Common myeloid progenitor, CD34-positive (primary cell): ENCODE measurements at places on chromosomes 2 and 18.

DNA sequence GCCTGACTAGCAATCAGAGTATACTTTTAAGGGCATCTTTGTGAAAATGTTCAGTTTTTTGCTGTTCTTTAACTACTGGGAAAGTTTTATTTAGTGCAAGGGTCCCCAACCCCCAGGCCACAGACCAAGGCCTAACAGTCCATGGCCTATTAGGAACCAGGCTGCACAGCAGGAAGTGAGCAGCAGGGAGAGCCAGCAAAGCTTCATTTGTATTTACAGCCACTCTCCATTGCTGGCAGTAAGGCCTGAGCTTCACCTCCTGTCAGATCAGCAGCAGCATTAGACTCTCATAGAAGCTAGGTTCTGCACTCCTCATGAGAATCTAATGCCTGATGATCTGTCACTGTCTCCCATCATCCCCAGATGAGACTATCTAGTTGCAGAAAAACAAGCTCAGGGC, 17.1 kb upstream of the NR4A2 start:
- no peaks in the 10 kb centered on the region for H3K27me3 ChIP-seq
- no peak overlapping the region for H3K27ac ChIP-seq
- no peaks in the 10 kb centered on the region for H3K4me1 ChIP-seq

- H3K4me1 ChIP-seq: no peaks in the 10 kb centered on the region
- H3K36me3 ChIP-seq: no peaks in the 10 kb centered on the region
- peak overlapping the region; percentile 17 for H3K27ac ChIP-seq
- H3K4me3 ChIP-seq: no peak overlapping the region
- no peaks in the 10 kb centered on the region for H3K27me3 ChIP-seq
These were observed 5.7 kb upstream of the NOSTRIN start for GRCh38 chr2:168796583-168797285.

DNA sequence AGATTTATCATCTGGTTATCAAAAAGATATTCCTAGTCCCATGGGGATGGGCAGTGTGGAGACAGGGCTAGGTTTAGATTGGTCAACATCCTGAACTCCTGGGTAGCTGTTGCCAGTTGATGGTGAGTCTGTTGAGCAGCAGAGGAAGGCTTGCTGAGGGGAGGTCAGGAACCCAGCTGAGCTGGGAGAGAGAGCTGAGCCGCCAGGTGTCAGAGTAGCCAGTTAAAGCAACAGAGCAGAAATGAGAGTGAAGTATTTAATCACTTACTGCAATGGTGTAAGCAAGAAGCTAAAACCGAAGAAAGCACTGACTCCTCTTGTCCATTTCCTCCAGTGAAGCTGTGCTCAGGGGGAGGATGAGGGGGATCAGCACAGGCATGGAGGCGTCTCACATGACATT, 29.6 kb downstream of the SMYD1 start:
- no peak for DNase-seq
- no peak overlapping the region for H3K27ac ChIP-seq
- peaks cover 10% of the 10 kb centered on the region for H3K4me1 ChIP-seq
- H3K27me3 ChIP-seq: no peaks in the 10 kb centered on the region
- no peaks in the 10 kb centered on the region for H3K36me3 ChIP-seq
- no peak overlapping the region for H3K4me3 ChIP-seq

DNA sequence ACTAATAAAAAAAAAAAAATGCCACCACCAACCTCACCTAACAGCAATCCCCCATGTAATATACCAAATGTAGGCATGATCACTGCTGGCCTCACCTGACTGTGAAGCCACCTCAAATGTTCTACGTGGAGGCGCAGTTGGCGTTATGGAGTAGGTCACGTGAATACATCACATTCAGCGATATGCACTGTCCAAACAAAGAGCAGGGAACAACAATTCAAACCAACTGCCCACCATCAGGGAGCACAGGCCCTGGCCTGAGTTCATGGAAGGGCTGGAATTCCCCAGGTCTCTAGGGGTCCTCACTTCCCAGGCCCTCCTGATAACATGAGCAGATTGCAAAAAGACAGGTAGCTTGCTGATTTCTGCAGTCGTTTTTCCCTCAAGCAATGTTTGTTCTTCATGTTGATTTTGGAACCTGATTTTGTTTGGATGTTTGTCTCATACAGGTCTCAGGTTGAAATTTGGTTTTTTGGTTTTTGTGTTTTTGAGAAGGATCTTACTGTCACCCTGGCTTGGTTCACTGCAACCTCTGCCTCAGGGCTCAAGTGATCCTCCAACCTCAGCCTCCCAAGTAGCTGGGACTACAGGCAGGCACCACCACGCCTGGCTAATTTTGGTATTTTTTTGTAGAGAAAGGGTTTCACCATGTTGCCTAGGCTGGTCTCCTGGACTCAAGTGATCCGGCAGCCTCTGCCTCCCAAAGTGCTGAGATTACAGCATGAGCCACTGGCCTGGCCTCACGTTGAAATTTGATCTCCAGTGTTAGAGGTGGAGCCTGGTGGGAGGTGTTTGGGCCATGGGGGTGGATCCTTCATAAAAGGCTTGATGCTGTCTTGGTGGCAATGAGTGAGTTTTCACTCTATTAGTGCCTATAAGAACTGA, 15.5 kb downstream of the TBC1D8 start:
- no peaks in the 10 kb centered on the region for H3K36me3 ChIP-seq
- no peak overlapping the region for H3K4me3 ChIP-seq
- H3K27ac ChIP-seq: no peak overlapping the region

DNA sequence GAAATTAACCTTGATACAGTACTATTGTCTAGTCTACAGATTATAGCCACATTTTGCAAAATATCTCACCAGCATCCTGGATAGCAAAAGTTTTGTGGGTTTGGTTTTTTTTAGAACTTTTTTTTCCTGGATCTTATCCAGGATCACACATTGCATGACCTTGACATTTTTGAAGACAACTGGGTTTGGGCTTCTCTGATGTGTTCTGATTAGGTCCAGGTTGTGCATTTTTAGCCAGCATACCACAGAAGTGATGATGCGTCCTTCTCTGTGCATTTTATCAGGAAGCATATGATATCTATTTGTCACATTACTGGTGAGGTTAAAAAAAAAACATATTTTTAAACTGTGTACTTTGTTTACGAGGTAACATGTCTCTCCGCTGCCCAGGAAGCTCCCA, 221.0 kb upstream of the OSR1 start:
- no peak overlapping the region for H3K4me3 ChIP-seq
- DNase-seq: no peak
- no peaks in the 10 kb centered on the region for H3K27me3 ChIP-seq
- H3K36me3 ChIP-seq: no peaks in the 10 kb centered on the region

GRCh38 chr2:181036848-181037603, 56.6 kb downstream of the UBE2E3 start:
- H3K36me3 ChIP-seq: no peaks in the 10 kb centered on the region
- no peak overlapping the region for H3K27ac ChIP-seq
- H3K4me3 ChIP-seq: no peak overlapping the region
